IMR-90 (cell line): ENCODE measurements at places on chromosomes 16 and 17. TPM values are rescaled to one million over a fixed set of nuclear protein-coding genes. Genes with fewer than 3 reads are reported as not detected.

DNA sequence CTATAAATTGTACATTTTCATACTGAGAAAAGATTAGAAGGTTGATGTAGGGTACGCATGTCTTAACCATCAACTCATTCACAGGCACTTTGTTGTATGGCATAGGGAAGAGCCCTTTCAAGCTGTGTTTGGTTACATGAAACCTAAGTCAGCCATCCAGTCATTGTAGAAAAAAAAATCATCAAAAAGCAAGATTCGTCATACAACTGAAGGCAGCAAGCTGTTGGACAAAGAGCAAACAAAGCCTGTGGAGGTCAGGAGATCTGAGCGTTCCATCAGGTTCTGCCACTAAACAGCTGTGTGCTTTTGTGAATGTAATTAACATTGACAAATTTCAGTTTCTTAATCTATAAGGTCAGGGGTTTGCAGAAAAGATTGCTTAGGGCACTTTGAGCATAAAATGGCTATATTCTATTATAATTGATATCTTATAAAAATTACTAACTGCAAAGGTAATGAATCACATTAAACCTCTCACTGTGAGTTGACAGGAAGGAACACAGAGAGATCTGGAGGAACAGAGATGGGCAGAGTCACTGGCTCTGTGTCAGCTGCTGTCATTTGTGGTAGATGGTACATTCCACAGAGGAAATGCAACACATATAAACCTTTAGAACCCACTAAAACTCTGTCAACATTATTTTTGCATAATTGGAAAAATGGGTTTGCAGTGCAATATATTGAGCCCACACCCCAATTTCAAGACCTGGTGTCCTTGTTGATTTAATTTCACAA is 66.3 kb upstream of the MYOCD start:
- peak; percentile 86 for DNase-seq

Gene PYY
- total RNA-seq = not detected in 2 replicates

- DNase-seq = no peak
Observed at GRCh38 chr16:28495795-28496749, 1.6 kb downstream of the APOBR start.

GRCh38 chr16:57826706-57827625 is 24.7 kb upstream of the KIFC3 start:
- DNase-seq = no peak

DNA sequence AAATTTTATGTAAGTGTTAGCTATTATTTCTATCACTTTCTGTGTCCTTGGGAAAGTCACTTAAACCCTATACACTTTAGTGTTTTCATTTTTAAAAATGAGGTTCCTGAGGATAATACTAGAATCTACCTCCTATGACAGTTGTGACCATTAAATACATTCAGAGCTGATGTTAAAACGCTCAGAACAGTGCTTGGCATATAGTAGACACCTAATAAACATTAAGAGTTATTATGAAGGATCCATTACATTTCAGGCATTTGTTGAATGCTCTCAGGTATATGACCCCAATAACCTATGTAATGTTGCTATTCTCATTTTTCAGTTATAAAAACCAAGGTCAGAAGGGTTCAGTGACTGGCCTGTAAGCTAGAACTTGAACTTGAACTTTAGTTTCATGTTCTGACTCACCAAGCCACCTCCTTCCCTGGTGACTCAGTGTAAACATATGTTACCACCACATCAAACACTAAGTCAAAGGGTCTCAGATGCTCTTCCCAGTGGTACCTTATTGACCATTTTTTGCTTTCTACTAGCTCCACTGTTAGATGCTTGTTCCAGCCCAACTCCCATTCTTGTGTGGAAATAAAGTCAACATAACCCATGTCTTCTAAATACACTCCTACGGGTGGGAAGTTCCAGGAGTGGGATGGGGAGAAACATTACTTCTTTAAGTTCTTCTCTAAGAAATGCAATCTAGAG is 47.6 kb downstream of the HSD17B2 start:
- DNase-seq = peak; percentile 52

- no peak for DNase-seq
Observed at GRCh38 chr17:57025876-57026275, 47.9 kb downstream of the SCPEP1 start.

GRCh38 chr17:6380915-6381438 is 53.9 kb downstream of the AIPL1 start:
- DNase-seq = no peak

Gene CTRB1
- not detected in 2 replicates for total RNA-seq

DNA sequence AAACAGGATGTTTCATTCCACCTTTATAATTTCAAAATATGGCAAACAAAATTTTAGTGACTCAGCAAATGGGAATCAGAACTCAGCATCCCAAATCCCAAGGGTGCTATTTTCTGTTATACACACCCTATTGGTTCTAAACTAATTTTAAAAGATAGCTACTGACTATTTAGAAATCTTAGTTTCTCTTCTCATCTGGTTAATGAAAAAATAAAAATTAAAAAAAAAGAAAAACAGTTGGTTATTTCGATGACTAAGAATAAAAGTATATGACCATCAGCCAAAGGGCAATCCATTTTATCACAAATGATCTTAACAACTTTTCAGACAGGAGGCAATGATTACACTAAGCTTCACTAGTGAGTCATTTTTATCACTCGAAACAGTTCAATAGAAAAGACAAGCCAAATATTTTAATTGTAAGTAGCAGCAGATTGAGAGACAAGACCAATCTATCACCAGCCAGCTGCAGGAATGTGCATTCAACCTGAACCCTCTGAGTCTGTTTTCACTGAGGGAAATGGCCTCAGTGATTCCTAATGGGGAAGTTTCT is 15.2 kb downstream of the PHLPP2 start:
- DNase-seq = peak; percentile 32
